ENCODE measurements at places on chromosomes 4 and X. TPM values are rescaled to one million over a fixed set of nuclear protein-coding genes. Genes with fewer than 3 reads are reported as not detected.
A peak's percentile ranks its signal among the peaks of the same experiment; 100 is the strongest.

IQSEC2 gene
- 0.56 TPM for total RNA-seq

LAGE3 gene
- 34.3 TPM for total RNA-seq

CXCL1 gene
- not detected for total RNA-seq

MYOZ2 gene
- total RNA-seq: not detected

TMPRSS11F gene
- total RNA-seq: not detected

GPM6B gene
- not detected for total RNA-seq

CSAG1 gene
- not detected for total RNA-seq

SORCS2 gene
- 0.05 TPM for total RNA-seq

RBM10 gene
- 82.4 TPM for total RNA-seq

CXCL3 gene
- not detected for total RNA-seq

HS6ST2 gene
- total RNA-seq: 0.12 TPM

DNA sequence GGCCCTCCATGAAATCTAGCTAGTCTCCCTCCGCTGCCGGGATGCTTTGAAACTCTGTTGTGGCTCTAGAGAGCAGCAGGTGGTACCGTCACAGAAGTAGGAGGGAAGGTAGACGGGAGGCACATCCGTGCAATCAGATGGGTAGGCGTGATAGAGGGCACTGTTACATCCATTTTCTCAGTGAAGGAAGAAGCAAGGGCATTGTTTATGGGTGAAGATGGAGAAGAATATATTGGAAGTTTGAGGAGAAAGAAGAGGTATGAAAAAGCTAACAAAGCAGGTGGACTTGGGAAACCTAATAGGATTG lies 1.3 kb downstream of the ANAPC4 start:
- no peaks in the 10 kb centered on the region for H3K27me3 ChIP-seq
- no peak for DNase-seq
- H3K27ac ChIP-seq: no peak overlapping the region
- no peak overlapping the region for H3K4me3 ChIP-seq
- H3K4me1 ChIP-seq: peaks cover 8% of the 10 kb centered on the region

GRCh38 chr4:118270492-118270891 lies 82.3 kb downstream of the PRSS12 start:
- no peak for DNase-seq
- no peak overlapping the region for H3K4me3 ChIP-seq
- no peaks in the 10 kb centered on the region for H3K36me3 ChIP-seq
- no peak overlapping the region for H3K27ac ChIP-seq
- no peaks in the 10 kb centered on the region for H3K27me3 ChIP-seq

DNA sequence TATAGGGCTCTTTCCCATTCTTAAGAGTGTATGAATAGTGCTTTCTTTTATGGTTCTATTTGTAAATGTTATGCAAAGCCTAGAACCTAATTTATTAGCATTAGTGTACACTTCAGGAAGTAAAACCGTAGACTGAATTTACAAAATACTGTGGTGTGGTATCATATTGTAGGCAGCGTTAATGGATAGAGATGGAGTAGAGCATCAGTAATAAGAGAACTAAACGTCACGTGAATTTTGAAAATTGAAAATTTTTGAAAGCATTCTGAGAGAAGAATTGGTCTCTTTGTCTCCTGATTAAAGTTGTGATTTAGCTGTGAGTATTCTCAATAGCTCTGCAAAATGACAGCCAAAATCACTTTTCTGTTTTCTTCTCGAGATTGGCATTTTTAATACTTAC lies 2.9 kb downstream of the STIM2 start:
- H3K27ac ChIP-seq: no peak overlapping the region
- H3K36me3 ChIP-seq: peaks cover 3% of the 10 kb centered on the region
- peak overlapping the region; percentile 79 for H3K4me3 ChIP-seq
- no peak for DNase-seq
- H3K27me3 ChIP-seq: no peaks in the 10 kb centered on the region

DNA sequence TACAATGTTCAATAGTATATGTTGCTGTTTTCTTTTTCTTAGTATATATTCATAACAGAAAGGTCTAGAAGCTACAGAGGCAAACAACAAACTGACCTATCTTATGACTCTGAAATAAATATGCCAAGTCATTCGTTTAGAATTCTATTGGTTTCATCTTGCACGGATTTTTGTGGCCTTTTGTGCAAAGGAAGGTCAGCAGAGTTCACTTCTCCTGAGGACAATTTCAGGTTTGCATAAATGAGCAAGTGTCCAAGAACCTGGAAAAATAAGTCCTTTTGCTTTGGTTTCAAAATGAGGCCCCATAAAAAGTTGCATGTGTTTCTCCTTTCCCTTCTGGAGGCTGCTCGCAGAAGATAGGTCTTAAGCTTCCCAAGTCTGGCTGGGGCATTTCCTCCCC lies 156.9 kb downstream of the APBB2 start:
- H3K4me3 ChIP-seq: no peak overlapping the region
- no peak overlapping the region for H3K27ac ChIP-seq
- no peak for DNase-seq
- H3K36me3 ChIP-seq: no peaks in the 10 kb centered on the region
- H3K27me3 ChIP-seq: peaks cover 11% of the 10 kb centered on the region
- H3K4me1 ChIP-seq: no peaks in the 10 kb centered on the region

DNA sequence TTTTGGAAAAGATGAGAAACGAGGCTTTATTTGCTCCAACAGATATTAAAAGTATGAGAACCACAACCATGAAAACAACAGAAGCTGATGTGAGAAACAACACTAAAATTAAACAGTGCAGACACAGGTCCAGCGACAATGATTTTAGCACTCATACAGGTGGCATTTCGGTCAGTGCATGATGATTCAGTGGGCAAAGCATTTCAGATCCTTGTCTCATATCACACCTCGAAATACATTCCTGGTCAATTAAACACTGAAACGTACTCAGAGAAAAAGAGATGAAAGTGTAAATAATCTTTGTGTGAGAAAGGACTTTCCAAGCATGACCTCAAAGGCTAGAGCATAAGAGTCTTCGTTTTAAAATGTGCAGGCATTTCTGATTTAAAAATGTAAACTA lies 85.2 kb downstream of the ACOX3 start:
- H3K4me3 ChIP-seq: no peak overlapping the region
- no peaks in the 10 kb centered on the region for H3K36me3 ChIP-seq
- no peak overlapping the region for H3K27ac ChIP-seq

DNA sequence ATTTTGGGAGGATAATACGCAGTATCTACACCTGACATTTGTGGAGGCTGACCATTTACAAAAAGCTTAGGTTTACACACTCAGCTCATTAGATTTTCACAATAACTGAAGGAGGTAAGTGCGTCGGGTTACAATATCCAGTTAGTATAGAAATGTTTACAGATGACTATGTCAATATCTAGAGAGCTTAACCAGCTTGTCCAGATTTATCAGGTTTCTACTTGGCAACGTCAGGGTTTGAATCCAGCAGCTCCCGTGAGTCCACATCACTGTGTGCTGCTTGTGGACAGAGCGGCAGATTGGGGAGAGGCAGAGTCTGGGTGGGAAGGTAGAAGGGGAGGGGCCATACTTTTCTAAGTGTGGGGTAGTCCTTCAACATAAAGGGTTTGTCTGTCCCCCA lies 28.3 kb downstream of the ARHGAP10 start:
- no peak overlapping the region for H3K27ac ChIP-seq
- H3K36me3 ChIP-seq: no peaks in the 10 kb centered on the region
- H3K27me3 ChIP-seq: no peaks in the 10 kb centered on the region
- H3K4me3 ChIP-seq: no peak overlapping the region
- peaks cover 13% of the 10 kb centered on the region for H3K4me1 ChIP-seq
- no peak for DNase-seq

DNA sequence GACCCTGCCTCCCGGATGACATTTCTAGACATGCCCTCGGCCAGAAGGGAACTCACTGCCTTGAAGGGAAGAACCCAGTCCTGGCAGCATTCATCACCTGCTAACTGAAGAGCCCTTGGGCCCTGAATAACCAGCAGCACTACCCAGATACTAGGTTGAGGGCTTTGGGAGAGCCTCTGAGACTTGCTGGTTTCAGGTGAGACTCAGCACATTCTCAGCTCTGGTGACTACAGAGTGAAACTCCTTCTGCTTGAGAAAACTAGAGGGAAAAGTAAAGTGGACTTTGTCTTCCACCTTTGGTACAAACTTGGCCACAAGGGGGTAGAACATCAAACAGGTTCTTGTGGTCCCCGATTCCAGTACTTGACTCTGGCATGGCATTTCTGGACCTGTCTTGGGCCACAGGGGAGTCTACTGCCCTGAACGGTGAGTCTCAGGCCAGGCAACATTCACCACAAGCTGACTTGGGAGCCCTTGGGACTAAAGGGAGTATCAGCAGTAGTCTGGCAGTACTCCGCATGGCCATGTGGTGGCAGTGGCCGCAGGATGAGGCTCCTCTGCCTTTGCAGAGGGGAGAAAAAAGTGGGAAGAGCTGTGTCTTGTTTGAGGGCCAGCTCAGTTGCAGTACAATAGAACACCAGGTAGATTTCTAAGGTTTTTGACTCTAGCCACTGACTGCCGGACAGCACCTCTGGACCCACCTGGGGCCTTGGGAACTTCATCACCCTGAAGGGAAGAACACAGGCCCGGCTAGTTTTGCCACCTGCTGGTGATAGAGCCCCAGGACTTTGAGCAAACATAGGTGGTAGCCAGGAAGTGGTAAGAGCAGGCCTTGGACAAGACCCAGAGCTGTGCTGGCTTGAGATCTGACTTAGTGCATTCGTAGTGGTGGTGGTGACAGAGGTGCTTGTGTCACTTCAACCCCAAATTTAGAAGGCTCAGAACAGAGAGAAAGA lies 414.8 kb downstream of the OPHN1 start:
- H3K4me3 ChIP-seq: no peak overlapping the region
- no peak for DNase-seq
- H3K27me3 ChIP-seq: peaks cover 25% of the 10 kb centered on the region
- no peak overlapping the region for H3K27ac ChIP-seq
- H3K36me3 ChIP-seq: no peaks in the 10 kb centered on the region

DNA sequence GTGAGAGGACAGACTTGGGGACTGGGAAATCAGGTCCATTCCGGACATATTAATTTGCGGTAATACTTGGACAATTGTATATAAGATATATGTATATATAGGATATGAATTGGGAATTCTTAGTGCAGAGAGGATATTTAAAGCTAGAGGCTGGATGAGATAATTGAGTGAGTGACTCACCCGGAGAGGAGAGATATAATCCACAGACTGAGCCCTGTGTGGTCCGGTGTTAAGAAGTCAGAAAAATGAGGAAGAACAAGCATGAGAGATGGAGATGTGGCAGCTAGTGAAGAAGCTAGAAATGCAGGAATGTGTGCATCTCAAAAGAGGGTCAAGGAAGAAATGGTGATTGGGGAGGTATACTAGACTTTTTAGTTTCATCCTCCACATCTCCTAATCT lies 336.2 kb downstream of the SLC7A11 start:
- DNase-seq: no peak
- no peaks in the 10 kb centered on the region for H3K36me3 ChIP-seq
- no peaks in the 10 kb centered on the region for H3K4me1 ChIP-seq
- H3K27ac ChIP-seq: no peak overlapping the region

DNA sequence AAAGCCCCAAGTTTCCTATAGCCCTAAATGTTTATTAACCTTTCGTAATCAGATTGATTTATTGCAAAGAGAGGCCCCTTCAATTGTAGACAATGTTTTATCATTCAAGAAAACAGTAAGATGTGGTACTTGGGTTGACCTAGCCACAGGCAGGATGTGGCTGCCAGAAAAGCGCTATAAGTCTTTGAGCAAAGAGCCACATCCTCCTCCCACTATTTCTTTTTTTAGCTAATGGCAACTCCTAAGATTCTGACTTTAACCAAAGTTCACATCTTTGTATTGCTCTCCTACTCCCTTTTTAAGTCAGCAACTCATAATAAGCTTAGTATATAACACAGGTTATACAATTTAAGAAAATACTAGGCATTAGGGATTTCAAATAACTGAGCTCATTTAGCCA lies 70.7 kb upstream of the PPP3CA start:
- DNase-seq: peak; percentile 75
- peaks cover 55% of the 10 kb centered on the region for H3K4me1 ChIP-seq
- H3K36me3 ChIP-seq: peaks cover 4% of the 10 kb centered on the region
- peak overlapping the region; percentile 33 for H3K4me3 ChIP-seq

DNA sequence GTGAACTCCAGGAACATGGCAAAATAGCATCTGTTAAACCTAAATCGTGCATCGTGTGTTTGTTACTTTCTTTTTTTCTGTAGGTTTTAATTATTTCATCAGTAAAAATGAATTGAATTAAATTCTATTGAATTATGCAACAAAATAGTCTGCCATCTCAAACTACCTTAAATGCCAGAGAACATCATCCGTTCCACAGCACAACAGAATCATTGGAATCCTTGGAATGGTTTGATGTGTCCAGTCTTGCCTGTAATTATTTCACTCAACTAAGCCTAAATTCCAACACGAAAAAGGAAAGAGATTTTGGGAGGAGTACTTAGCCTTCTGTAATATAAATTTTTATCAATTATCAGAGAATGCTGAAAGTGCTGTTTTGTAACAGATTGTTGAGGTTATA lies 17.1 kb upstream of the SLC7A11 start:
- no peak overlapping the region for H3K27ac ChIP-seq
- no peak for DNase-seq
- no peaks in the 10 kb centered on the region for H3K4me1 ChIP-seq
- no peak overlapping the region for H3K4me3 ChIP-seq
- H3K27me3 ChIP-seq: peaks cover 13% of the 10 kb centered on the region
- H3K36me3 ChIP-seq: no peaks in the 10 kb centered on the region

GRCh38 chr4:119825696-119826095 lies 197.1 kb upstream of the PDE5A start:
- H3K36me3 ChIP-seq: peaks cover 1% of the 10 kb centered on the region
- H3K27me3 ChIP-seq: no peaks in the 10 kb centered on the region
- H3K4me3 ChIP-seq: no peak overlapping the region
- no peak overlapping the region for H3K27ac ChIP-seq
- no peaks in the 10 kb centered on the region for H3K4me1 ChIP-seq

GRCh38 chrX:148929686-148930085 lies 429.3 kb downstream of the AFF2 start:
- H3K36me3 ChIP-seq: no peaks in the 10 kb centered on the region
- H3K27me3 ChIP-seq: peaks cover 11% of the 10 kb centered on the region
- no peak overlapping the region for H3K4me3 ChIP-seq
- no peak for DNase-seq

DNA sequence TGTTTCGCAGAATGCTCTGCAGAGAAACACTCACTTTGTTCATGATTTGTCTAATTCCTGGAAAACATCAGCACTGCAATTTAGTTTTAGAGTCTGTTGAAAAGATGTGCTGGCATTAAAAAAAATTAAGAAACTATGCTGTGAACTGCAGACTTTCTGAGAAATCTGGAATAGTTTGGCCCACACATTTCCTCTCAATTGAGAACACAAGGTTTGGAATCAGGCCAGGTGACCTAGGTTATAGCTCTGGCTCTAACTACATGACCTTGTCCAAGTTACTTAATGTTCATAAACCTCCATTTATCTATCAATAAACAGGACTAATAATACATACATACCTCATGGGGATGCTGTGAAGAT lies 61.4 kb upstream of the ENPEP start:
- no peaks in the 10 kb centered on the region for H3K27me3 ChIP-seq
- no peak for DNase-seq
- H3K27ac ChIP-seq: no peak overlapping the region
- H3K4me3 ChIP-seq: no peak overlapping the region
- no peaks in the 10 kb centered on the region for H3K36me3 ChIP-seq
- no peaks in the 10 kb centered on the region for H3K4me1 ChIP-seq

Measured in activated T-cell treated with anti-CD3 and anti-CD28 coated beads, Interleukin-2, amount 50 U/mL, for 72 hours (primary cell).